DMS79 (cell line): ENCODE measurements at places on chromosomes 7 and 10.
A peak's percentile ranks its signal among the peaks of the same experiment; 100 is the strongest.

DNA sequence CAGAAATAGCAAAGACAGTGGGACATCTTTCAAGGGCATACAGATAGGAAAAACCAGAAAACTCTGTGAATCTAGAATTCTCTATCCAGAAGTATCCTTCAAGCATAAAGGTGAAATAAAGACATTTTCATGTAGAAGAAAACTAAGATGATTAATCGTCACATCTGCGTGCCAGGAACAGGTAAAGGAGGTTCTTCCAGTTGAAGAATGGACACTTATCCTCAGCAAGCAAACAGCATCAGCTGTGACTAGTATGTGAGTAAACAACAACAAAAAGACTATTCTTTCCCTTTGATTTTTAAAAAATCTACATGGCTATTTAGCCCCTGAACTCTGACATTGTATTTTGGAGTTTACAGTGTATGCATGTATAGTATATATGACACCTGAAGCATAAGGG lies 124.9 kb downstream of the LRMDA start:
- no peak for DNase-seq

DNA sequence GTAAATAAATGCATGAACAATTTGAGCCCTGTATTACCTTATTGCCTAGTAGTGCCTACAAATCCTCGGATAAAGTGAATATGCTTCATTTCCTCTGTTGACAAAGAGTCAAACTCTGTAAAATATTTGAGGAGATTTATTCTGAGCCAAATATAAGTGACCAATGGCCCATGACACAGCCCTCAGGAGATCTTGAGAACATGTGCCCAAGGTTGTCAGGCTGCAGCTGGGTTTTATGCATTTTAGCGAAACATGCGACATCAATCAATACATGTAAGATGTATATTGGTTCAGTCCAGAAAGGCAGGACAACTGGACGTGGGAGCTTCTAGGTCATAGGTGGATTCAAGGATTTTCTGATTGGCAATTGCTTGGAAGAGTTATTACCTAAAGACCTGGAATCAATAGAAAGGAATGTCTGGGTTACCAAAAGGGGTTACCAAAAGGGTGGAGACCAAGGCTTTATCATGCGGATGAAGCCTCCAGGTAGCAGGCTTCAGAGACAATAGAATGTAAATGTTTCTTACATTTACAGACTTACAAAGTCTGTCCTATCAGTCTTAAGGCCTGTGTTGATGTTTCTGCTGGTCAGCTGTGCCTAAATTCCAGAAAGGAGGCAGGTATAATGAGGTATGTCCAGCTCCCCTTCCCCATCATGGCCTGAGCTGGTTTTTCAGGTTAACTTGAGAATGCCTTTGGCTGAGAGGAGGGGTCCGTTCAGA lies 220.1 kb upstream of the FZD1 start:
- no peak for DNase-seq

GRCh38 chr10:89440226-89441009 lies 26.1 kb downstream of the IFIT5 start:
- no peak for DNase-seq

DNA sequence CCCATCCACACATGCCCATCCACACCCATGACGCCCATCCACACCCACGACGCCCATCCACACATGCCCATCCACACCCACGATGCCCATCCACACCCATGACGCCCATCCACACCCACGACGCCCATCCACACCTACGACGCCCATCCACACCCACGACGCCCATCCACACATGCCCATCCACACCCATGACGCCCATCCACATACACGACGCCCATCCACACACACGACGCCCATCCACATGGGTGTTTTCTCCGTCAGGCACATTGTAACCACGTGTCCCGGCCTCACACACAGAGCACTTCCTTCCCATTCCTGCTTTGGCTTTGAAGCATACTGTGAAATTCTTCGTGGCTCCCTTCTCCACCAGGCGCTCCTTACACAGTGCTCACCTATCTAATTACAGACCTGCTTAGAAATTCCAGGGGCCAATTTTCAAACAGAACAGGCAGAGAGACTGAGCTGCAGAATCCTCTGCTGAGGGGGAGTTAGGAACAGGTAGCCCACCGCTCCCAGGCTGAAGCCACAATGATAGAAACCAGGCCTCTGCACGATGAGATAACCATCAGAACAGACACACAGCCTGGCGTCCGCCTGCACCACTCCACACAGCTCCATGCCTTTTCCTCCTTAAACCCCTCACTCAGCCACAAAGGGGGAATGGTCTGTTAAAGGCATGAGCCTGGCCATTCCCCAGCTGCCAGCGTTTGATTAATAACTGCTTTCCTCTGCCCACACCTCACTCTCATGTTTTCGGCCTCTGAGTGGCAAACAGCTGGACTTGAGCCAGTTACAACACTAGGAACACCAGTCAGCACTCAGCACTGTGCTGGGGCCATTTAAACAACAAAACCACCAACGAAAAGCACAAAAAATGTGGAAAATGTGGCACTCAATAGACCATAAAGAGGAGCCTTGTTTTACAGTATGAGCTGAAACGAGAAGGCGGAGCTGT lies 501.6 kb downstream of the PTPRN2 start:
- peak; percentile 35 for DNase-seq

DNA sequence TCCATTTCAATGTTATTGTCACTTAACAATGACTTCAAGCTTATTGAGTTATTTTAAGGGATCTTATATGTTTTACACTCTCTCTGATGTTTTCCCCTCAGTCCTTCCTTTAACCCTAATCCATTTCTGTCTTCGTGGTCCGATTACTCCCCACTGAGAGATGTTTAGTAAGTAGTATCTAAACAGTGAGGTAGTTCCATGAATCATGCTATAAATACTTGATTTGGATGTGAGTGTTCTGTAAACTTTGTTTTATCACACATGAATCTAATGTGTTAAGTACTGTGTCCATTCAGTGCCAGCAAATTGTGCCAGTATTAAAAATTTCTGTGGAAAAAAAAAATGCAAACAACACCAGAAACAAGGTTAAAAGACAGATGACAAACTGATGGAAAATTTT lies 18.6 kb downstream of the RPP30 start:
- DNase-seq: no peak

DNA sequence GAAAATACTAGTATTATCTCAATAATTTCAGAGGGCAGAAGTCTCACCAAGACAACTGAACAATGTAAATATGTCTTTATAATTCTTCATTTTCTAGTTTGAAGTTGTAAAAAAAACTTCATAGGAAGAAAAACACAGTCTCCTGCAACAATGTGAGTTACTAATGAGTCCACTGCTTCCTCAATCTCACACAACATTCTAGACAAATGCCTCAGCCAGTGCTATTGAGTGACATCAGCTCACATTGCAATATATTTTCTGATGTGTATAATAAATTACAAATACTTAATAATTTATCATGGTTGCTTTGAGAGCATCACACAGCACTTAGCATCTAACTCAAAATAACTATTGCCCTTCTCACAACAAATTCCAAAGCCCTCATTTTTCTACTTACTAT lies 321.2 kb downstream of the GRM8 start:
- no peak for DNase-seq

- DNase-seq: no peak
These were observed 57.3 kb upstream of the MET start for GRCh38 chr7:116614499-116615262.

- no peak for DNase-seq
These were observed 23.3 kb downstream of the RNF133 start for GRCh38 chr7:122675621-122676020.

DNA sequence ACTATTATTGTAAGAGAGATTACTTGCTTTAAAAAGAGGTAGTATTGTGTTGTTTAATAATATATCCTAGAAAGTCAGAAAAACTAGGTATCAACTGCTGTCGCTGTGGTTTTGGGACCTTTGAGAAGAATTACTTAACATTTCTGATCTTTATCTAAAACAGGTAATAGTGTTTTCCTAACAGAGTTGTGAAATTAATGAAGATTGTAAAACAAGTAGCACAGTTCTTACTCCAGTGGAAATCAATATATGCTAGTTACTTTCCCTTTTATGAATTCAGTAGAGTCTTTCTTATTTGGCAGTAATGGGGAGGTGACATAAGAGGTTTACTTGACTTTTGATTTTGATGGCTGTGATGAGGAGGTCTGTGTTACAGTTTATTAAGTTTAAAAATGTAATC lies 58.1 kb downstream of the KIF20B start:
- DNase-seq: no peak

- DNase-seq: no peak
These were observed 578 bp downstream of the ZMYND11 start for GRCh38 chr10:135601-136464.

- DNase-seq: no peak
These were observed 20.3 kb downstream of the STARD3NL start for GRCh38 chr7:38198366-38198765.
